ENCODE measurements at places on chromosomes 5 and 9.
A peak's percentile ranks its signal among the peaks of the same experiment; 100 is the strongest.

GRCh38 chr5:14960120-14960462, 88.5 kb upstream of the ANKH start:
- DNase-seq, result no peak

DNA sequence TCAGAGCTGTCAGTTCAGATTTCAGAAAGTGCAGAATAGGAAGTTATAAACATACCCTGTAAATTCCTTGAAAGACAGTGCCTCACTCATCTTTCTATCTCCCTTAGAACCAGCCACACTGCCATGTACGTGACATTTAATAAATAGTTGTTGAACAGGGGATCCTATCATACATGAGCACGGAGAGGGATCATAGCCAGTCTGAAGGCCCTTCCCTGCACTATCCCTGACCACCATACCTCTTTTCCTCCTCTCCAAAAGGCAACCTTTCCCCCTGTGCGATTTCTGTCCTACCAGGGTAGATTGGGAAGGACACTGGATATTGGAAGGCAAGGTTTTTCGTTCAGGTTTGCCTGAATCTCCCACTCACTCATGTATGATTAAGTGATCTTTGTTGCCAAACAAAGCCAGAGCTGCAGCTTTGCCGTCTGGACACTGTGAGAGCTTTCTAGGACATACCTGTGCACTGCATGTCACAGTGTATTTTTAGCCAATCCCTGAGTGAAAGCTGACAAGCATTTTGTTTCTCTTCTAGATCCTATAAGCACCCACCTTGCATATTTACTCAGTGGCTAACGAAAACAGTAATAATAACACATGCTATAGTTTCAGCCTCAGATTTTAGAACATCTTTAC, 986.5 kb upstream of the WWC1 start:
- no peak for DNase-seq

DNA sequence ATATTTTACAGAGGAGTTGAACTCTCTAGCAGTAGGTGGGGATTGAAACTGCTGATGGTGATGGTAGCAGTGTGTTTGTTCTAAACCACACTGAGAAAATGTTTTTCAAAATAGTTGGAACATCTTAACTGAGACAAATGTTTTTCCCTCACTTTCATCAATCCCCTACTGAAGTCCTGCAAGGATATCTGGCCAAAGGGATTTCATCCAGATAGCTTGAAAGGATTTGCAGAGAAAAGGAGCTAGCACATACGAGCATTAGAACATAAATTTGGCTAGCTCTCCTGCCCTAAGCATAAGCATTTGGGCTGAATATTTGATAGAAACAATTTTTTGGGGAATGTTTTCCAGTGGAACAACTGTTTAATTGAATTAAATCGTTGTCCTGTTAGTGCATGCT, 153.9 kb downstream of the CDH9 start:
- no peak for DNase-seq

DNA sequence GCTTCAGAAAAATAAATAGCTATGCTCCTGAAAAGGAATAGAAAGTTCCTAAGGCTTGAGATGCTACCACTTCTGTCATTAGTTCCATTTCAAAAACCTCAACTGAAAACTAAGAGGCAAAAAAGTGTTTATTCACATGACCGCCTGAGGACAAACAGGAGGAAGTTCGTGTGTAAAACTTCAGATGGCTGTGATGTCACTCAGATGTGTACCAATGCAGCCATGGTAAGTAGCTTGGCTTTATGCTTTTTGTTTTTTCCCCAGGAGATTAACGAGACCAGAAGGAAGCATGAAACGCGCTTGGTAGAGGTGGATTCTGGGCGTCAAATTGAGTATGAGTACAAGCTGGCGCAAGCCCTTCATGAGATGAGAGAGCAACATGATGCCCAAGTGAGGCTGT, 33.0 kb downstream of the LMNB1 start:
- DNase-seq, result no peak

GRCh38 chr9:127360250-127360649, 36.7 kb upstream of the SLC2A8 start:
- DNase-seq, result no peak

DNA sequence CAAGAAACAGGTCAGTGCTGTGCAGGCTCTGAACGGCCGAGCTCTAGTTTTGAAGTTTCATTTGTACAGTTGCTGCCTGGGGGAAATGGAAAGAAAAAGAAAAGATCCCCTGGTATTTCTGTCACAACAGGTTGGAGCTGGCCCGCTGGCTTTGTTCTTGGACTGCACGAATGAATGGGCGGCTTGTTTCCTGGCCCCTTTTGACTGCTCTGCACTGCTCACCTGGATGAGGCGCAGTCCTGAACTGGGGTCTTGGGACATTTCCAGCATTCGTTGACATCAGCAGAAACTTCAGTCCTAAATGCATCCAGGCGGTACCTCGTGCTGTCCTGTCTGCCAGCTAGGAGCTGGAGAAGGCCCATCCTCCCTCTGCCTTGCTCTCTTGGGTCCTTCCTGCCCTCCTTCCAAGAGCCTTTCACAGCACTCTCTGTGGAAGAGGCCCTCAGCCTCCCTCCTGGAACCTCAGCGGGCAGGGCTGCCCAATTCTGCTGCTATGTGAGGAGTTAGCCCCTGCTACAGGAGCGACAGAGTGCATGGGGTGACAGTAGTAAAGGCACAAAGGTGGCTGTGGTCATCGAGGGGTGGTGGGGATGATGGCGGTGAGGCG, 189.2 kb downstream of the FSTL4 start:
- no peak for DNase-seq

DNA sequence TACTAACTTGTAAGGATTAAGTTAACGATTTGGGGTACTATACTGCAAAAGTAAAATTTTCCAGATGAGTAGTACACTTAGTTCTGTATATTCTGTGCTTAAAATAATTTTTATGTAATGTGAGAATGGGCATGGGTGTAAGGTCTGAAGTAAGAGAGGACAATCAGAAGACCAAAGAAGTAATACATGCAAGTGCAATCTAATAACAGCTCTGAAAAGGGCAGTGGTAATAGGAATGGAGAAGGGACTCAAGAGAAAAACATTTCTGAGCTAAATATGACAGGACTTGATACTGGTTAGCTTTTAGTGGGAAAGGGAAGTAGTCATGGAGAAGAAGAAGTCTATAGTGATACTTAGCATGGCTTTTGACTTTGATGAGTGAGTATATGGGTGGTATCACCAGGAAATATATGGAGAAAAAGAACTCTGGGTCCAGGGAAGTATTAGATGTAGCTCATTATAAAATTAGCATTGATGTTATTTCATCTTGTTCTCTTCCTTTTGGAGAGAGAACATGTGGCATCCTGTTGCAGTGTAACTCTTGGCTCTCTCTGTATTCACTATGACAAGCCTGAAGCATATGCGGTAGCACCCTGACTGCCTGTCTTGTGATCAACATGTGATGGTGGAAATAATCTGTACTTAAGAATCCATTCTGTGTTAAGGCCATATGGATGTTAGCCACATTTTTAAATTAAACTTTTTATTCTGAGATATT, 60.5 kb downstream of the ERCC6L2 start:
- DNase-seq, result no peak

GRCh38 chr9:77128125-77128789, 49.1 kb upstream of the VPS13A start:
- DNase-seq, result no peak

DNA sequence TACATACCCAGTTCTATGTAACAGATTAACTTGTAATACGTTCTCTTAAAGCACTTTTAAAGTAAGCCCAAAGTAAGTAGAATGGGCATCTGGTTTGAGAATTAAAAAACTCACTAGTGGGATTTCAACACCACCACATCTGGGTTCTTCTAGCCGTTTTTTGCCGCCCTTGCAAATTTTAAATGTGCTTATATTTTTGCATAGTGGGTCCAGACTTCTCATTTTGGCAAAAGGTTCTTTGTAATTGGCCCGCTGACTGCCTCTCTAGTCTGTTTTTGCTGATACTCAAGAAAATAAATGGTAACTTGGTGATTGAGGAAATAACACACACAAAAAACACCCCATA, 582 bp upstream of the FBXO4 start:
- no peak for DNase-seq

GRCh38 chr9:31790720-31791119, 593.7 kb upstream of the ACO1 start:
- DNase-seq, result no peak

DNA sequence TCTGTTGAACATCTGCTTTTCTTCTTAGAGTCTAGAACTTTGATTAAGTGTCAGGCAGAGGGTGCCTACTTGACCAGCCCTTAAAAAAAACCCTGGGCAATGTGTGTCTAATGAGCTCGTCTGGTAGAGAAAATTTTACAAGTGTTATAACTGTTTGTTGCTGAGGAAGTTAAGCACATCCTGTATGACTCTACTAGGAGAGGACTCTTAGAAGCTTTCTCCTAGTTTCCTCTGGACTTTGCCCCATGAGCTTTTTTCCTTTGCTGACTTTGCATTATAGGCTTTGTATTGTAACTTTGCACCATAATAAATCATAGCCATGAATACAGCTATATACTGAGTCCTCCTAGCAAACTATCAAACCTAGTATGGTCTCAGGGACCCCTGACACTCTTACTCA, 39.4 kb downstream of the GNG10 start:
- DNase-seq, result no peak

- DNase-seq, result no peak
Observed at GRCh38 chr5:107398703-107399102, 272.0 kb downstream of the EFNA5 start.

DNA sequence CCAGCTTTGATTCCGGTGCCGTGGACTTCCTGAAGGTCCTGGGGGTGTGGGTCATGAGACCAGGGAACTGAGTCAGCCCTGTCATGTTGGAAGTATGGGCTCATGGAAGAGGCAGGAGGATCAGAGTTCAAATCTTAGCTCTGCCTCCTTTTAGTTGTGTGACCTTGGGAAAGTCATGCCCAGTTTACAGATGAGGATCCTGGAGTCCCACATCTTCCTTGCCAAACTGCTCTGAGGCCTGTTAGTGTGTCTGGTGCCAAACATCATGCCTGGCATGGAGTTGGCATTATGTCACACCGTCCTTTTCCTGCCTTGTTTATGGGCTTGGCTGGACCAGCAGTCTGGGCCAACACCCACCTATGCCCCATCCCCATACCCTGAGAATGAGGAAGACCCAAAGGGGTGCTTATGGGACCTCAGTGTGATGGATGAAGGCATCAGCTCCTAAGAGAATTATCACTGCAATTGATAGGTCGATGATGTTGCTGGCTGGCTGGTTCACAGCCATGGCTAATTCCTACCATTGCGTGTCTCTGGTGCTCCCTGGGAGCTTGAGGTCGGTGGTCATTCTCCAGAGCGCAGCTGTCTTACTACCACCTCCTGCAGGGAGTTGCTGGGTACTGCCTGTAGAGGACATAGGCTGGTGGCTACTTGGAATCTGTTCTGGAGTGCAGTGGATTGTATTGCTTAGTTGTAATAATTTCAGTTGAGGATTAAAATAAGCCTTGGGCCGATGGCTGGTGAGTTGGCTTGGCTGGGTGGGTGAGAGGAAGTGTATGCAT, 140.5 kb upstream of the PITX1 start:
- DNase-seq, result no peak

GRCh38 chr5:167352801-167353200, 938.6 kb upstream of the WWC1 start:
- no peak for DNase-seq

GRCh38 chr9:91166796-91167366, 194.8 kb downstream of the AUH start:
- peak; percentile 2 for DNase-seq

DNA sequence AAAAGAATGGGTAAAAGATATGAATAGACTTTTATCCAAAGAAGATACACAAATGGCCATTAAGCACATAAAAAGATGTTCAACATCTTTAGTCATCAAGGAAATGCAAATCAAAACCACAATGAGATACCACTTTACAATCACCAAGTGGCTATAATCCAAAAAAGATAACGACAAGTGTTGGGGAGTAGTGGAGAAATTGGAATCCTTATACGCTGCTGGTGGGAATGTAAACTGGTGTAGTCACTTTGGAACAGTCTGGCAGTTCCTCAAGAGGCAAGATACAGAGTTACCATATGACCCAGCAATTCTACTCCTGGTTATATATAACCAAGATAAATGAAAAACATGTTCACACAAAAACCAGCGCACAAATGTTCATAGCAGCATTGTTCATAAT, 234.9 kb downstream of the SPATA31D1 start:
- no peak for DNase-seq

DNA sequence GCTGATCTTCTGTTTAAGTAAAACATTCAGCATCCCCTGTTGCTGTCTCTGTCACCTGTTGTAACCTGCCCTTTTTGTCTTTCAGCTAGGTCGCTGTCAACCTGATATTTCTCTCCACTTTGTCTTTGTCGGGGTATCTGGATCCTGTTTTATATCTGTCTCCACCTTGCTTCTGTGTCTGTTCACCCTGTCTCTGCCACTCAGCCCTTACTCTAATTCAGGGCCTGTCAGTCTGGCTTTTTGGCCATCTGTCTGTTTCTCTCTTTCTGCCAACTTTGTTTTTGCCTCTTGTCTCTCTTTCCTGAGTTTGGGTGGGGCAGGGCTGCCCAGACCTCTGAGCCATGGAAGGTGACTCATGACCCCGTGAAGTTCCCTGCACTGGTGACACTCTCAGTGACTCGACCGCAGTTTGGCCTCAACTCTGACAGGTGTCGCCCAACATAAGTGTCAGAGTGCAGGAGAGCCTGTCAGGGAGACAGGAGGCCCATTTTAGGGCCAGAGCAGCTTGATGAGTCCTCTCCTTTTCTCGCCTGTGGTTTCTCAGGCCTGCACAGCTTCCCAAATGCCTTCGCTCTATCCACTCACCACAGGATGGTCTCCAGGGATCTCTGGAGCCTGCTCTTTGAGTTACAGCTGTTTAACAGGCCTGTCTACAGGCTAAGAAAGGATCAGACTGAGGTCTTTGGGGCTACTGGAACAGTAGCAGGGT, 868 bp downstream of the ZBTB43 start:
- DNase-seq, result peak; percentile 87

DNA sequence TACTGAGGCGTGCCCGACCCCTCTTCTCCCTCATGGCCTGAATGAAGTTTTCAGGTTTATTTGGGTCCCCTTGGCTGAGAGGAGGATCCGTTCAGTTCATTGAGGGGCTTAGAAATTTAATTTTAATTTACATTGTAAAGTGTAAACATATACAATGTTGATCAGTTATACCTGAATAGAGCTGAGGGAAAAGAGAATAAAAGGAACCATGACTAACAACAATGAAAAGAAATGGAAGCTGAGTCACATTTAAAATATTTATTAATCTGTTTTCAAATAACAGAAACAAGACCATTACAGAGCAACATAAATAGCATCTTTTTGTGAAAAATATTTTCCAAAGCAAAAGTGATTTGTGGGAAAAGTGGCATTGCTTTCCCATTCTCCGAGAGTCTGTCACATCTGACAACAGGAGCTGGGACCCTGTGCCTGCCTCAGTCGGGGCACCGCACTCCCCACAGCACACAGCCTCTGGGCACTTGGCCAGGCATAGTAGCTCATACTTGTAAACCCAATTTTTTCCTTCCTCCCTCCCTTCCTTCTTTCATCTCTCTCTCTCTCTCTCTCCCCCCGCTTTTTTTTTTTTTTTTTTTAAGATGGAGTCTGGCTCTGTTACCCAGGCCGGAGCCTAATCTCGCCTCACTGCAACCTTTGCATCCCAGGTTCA, 28.7 kb downstream of the PROP1 start:
- no peak for DNase-seq

DNA sequence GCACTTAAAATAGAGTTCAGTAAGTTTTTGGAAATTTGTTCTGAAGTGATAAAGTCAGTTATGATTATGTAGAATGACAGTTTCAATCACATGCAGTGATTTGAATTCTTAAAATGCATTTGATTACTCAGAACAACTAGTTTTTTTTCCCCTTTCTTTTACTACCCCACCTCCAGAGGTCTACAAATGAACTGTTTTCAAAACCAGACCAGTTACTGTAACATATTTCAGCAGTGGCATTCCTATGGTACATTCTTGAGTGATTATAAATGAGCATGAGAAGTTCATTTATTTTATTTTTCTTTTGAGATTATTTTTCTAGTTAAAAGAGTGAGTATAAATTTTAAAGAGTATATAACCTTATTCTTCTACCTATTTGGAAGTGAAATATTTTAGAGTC, 71.6 kb downstream of the NNT start:
- DNase-seq, result no peak
